ENCODE measurements at places on chromosomes 11 and 22.

GRCh38 chr22:32587449-32587848 is 112.8 kb downstream of the FBXO7 start:
- no peak for DNase-seq

- DNase-seq: no peak
Observed at GRCh38 chr11:3982431-3982830, 112.2 kb upstream of the RRM1 start.

- no peak for DNase-seq
Observed at GRCh38 chr11:47784785-47785381, 17.7 kb upstream of the FNBP4 start.

GRCh38 chr11:81960443-81960842 is 773.2 kb downstream of the FAM181B start:
- no peak for DNase-seq

GRCh38 chr22:45977003-45977411 is at the start of gene WNT7B:
Gene WNT7B (minus strand): TSS chr22:45977162. CDS start chr22:45976754, 408 bp downstream.
- no peak for DNase-seq

DNA sequence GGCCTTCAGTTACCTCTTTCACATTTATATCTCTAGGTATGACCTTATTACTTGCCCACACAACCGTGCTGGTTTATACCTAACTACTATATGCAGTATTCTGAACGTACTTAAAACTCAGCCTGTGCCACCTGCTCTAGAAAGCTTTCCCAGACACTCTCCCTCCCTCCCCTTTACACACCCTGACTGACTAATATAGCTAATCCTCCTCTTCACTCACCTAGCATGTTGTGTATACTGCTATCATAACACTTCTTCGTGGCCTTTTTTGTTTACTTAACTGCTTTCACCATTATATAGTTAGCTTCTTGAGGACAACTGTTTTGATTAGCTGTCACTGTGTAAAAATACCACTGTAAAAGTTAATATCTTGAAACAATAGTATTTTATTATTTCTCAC is 23.5 kb downstream of the RNF214 start:
- no peak for DNase-seq

DNA sequence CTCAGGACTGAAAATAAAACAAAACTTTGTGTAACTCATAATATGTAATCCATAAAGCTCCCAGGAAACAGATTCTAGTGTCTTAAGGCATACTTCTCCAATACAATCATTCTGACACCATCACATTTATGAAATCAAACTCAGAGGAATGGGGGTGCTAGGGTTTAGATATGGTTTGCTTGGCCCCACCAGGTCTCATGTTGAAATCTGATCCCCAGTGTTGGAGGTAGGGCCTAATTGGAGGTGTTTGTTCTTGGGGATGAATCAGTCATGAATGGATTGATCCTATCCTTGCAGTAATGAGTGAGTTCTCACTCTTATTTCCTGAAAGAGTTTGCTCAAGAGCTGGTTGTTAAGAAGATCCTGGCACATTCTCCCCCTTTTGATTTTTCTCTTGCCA is 380.9 kb downstream of the ETS1 start:
- no peak for DNase-seq

GRCh38 chr11:131145791-131146190 is 224.6 kb upstream of the NTM start:
- no peak for DNase-seq

DNA sequence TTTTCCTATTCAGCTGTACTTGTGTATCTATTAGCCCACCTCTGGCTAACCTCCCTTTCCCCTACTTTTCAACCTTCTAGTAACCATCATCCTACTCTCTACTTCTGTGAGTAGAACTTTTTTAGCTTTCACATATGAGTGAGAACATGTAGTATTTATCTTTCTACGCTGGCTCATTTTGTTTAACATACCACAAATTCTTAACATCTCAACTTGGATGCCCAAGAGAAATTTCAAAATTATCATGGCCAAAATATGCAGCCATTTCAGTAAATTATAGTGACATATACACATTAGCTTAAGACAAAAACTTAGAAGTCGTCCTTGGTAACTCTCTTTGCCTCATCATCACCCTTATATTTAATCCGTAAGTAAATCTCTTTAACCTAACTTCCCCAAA is 34.7 kb downstream of the LUZP2 start:
- DNase-seq: no peak

DNA sequence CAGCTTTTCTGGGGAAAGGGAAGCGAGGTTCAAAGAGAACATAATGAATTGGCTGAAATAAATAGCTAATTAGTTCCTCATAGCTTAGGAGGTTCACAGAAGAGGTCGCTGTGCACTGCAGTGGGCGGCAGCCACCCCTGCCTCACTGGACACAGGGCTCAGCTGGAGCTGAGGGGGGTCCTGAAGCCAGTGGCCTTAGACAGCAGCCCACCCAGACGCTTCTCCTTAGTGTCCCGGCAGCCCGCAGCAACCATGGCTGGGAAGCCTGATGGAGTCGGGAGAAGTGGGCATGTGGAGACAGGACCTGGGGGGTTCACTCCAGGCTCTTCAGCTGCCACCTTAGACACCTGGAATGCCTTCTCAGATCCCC is 75.4 kb downstream of the TRIM29 start:
- no peak for DNase-seq

DNA sequence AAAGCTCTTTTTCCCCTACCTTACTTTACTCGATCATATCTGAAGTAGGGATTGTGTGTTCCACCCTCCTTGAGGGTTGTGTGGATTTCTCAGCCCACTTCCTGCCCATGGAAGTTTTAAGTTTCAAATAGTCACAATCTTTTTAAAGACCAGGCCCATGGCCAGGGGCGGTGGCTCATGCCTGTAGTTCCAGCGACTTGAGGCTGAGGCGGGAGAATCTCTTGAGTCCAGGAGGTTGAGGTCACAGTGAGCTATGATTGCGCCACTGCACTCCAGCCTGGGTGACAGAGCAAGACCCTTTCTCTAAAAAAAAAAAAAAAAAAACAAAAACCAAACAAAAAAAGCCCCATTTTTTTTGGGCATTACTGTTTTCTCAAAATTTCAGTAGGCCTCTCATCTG is 36.3 kb upstream of the LRRC10B start:
- DNase-seq: no peak

DNA sequence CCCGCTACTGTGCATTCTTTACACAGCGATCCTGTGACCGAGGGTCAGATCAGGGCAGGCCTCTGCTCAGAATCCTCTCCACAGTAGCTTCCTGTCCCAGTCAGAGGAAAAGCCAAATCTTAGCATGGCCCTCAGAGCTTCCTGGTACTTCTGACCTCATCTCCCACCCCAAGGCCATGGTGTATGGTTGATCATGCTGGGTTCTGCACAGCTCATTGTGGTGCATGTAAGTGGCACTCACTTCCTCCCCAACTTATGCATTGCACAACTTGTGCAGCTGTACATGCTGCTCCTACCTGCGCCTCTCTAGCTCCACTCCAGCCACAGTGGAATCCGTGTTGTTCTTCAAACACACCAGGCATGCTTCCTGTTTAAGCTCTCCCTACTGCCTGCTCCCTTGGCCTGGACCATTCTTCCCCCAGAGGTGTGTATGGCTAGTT is 20.3 kb downstream of the BMAL1 start:
- no peak for DNase-seq

- DNase-seq: no peak
Observed at GRCh38 chr11:74971424-74971823, 17.3 kb upstream of the NEU3 start.

DNA sequence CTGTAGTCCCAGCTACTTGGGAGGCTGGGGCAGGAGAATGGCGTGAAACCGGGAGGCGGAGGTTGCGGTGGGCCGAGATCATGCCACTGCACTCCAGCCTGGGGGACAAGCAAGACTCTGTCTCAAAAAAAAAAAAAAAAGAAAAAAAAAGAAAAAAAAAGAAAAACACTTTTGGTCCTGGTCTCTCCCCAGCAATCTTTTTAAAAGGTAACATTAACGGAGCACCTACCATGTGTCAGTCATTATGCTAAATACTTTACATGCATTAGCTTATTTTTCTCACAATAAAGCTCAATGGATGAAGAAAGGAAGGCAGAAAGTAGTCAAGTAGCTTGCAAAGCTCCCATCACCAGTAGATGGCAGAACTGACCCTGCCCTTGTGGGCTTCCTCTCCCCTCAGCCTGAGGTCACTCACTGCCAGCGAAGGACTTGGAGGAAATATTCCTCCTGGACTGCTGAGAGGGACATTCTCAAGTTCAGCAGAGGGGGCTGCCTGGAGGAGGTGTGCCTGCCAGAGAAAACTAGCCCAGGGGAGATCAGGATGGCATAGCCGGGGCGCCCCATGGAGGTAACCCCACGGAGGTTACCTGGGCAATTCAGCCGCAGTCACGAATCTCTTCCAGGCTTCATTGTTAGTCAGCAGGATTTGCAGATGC is 15.5 kb downstream of the APOL3 start:
- DNase-seq: peak; percentile 31

DNA sequence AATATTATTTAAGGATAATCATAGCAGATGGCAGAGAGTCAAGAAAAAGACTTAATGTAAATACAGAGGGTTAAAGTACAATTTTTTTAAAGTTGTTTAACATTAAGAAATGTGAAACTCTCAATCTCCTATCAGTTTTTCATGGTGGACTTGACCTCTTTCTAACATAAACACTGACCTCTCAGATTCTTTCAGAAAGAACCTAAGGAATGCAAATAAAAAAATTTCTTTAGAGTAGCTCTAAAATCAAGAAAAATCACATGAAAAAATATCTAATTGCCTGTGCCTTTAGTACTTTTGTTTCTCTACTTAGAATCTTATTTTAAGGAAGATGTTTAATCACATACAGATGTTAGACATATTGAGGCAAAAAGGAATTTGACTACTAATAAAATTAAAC is 12.9 kb downstream of the RNF141 start:
- no peak for DNase-seq
